ENCODE measurements at places on chromosomes 7 and 10. TPM values are rescaled to one million over a fixed set of nuclear protein-coding genes. Genes with fewer than 3 reads are reported as not detected.

DNA sequence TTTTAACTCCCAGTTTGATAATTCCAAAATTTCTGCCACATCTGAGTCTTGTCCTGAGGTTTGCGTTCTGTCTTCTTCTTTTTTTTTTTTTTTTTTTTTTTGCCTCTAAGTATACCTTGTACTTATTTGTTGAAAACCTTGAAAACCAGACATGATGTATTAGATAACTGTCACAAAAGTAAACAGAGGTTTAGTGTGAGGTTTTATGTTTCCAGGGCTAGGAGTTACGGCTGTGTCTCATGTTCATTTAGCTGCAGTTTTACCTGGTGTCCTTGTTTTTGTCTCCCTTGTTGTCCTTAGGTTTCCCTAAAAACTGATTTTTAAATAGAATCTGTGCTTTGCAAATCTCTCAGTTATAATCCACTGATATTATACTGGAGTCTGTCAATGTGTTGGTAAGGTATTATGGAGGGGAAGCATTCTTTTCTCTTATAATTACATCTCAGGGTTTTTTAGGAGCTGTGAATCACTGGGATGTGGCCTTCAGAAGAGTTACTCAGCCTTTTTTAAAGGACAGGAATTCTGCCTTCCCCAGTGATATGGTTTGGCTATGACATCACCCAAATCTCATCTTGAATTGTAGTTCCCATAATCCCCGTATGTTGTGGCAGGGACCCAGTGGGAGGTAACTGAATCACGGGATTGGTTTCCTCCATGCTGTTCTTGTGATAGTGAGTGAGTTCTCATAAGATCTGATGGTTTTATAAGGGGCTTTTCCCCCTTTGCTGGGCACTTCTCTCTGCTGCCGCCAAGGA is 95.0 kb downstream of the CDCA7L start:
- peak; percentile 40 for DNase-seq

- DNase-seq = no peak
Observed at GRCh38 chr10:12061124-12061523, 7.6 kb upstream of the DHTKD1 start.

DNA sequence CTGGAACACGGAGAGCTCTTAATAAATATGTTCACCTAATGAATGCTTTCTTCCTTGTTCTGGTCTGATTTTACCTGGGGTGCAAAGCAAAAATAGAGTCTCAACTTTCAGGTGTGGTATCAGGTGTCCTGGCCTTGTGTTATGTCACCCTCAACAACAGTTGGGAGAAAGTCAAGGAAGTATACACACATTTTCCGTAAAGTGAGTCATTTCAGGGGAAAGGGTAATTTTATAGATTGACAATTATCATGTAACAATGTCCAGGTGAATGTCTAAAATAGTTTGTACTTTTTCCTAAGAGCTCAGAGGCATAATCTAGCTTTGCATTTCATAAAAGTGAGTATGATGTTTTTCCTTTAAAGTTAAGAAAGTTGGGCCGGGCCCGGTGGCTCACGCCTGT is 287.4 kb downstream of the SKIDA1 start:
- no peak for DNase-seq

DNA sequence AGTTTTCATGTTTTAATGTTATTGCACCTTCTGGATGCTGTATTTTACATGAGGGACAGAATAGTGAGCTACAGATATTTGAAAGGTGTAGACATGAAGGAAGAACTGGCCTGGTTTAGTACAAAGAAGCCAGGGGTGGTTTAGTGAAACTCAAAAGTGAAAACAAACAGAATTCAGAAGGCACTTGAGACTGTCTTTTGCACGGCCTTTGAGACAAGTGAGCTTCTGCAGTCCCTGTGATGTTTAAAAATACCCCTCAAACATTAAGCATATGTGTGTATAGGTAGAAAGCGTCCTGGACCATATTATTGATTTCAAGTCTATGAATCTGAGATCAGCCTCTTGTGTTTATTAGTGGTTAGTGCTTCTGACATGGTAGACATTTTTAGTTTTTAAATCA is 118.9 kb downstream of the CDK14 start:
- no peak for DNase-seq

DNA sequence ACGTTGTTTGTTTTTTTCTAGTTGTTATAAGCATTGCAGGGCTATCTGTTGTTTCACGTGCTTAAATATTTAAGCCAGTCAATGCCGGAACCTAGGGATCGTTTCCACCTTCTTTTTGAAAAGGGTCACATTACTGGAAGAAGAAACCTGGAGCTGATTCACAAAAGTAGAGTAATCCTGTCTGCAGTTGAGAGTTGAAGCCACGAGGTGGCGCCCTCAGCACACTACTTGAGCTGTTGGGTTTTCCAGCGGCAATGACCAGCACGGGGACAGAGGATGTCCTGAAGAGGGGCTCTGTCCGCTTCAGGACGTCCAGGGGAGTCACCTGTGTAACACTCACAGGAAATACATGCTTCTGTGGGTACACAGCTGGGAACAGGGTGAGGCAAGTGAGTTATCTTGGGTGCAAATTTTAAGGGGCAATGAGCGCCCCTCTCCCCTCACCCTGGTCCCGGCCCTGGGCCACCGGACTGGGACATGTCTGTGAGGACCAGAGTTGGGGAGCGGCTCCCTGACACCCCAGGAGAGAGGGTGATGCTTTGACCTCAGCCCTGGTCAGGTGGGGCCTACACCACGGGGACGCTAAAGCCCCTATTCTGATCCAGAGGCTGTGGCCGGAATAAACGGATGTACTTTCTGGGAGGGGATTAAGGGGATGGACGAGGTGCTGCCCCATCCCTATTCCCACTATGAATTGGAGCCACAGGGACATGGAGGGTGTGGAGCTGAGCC is 26.3 kb upstream of the WDFY4 start:
- DNase-seq = no peak

GRCh38 chr10:87734987-87735827 is 75.5 kb downstream of the PAPSS2 start:
- DNase-seq = peak; percentile 26

DNA sequence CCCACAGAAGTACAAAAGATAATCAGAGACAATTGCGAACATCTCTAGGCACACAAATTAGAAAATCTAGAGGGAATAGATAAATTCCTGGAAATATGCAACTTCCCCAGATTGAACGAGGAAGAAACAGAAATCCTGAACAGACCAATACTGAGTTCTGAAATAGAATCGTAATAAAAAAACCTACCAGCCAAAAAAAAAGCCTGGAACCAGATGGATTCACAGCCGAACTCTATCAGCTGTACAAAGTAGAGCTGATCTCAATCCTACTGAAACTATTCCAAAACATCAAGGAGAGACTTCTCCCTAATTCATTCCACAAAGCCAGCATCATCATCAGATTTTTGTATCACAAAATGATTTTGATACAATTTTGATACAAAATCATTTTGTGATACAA is 206.4 kb downstream of the REEP3 start:
- no peak for DNase-seq

GRCh38 chr10:133459454-133460207 is 5.9 kb downstream of the SCART1 start:
- no peak for DNase-seq

DNA sequence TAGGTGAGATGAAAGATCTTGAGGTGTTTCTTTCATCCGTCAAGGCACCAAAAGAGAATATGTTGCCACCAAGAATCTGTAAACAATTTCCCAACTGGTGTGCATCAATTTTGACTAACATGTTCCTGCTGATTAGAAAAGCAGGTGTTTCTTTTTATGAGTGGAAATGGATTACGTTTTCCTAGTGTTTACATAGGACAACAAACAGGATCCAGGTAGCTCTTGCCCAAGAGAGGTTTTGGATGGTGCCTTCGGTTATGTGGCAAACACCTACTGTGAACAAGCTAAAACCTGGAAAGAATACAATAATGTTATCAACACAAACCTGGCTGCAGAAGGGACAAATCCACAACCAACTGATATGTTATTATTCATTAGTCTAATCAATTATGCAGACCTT is 53.6 kb upstream of the WNT16 start:
- DNase-seq = no peak

DNA sequence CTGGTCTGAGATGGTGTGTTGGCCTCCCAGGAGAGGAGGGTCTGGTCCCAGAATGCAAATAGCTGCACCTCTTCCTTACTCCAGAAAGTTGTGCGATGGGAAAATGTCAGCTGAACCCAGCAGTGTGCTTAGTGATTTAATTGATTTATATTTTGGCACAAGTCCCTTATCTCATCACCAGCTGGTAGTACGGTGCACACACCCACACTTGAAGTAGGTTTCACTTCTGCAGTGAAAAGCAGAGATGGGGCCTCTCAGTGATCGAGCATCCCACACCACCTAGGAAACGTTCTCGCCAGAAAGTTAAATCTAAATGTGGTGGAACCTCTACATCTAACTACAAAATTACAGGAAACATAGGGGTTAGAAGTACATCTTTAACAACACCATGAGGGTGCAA is 80.4 kb downstream of the UBE3C start:
- no peak for DNase-seq

DNA sequence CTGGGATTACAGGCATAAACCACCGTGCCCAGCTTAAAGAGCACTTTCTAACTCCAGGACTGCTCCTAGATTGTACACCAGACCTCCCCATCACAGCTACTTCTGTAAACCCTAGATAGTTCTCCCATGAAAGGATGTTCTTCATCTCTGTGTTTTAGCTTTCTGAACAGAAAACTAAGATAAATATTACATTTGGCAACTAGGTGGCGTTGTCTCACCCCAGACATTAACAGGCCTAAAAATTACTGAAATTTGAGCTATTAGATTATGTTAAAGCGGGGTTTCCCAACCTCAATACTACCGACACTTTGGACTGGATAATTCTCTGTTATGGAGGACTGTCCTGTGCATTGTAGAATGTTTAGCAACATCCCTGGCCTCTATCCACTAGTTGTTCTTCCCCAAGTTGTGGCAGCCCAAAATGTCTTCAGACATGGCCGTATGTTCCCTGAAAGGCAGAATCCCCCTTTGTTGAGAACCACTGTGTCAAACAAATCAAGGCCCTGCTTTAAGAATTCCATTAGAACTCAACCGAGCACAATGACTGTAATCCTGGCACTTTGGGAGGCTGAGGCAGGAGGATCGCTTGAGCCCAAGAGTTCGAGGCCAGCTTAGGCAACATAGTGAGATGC is 19.1 kb downstream of the ATOH7 start:
- peak; percentile 20 for DNase-seq

GRCh38 chr10:113336549-113337130 is 216.2 kb upstream of the HABP2 start:
- no peak for DNase-seq

GRCh38 chr7:51138123-51139085 is 178.2 kb downstream of the COBL start:
- no peak for DNase-seq

- DNase-seq = peak; percentile 20
Observed at GRCh38 chr10:14879124-14879927, 660 bp downstream of the SUV39H2 start.

DNA sequence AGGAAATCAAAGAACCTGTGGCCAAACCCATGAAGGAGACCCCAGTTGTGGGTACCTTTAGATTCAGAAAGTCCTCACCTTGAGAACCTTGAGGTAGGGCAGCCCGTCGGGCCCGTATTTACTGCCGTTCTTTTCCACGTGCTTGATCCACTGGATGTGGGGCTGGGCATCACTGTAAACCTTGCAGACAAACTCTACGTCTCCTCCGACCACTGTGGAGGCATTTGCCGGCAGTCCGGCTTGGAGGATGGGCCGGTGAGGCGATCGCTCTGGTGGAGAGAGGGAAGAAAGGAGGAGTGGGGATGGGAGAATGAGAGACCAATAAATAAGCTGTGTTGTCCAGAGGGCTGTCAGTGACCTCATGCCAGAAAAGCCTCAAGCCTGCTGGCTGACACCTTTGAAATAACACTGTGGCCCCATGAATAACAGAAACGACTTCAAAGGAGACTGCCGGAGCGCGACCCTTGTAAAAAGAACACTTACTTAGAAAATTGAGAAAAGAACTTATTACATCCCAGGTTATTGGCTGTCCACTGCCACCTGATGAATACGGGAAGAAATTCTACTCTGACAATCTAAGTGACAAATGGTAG is 78.2 kb downstream of the FGFR2 start:
- no peak for DNase-seq

- no peak for DNase-seq
Observed at GRCh38 chr7:55179931-55180682, 161.3 kb downstream of the EGFR start.

- no peak for DNase-seq
Observed at GRCh38 chr10:66748217-66748616, 177.6 kb upstream of the LRRTM3 start.

GRCh38 chr10:97255512-97256293 is 36.7 kb downstream of the ARHGAP19 start:
- DNase-seq = no peak

DNA sequence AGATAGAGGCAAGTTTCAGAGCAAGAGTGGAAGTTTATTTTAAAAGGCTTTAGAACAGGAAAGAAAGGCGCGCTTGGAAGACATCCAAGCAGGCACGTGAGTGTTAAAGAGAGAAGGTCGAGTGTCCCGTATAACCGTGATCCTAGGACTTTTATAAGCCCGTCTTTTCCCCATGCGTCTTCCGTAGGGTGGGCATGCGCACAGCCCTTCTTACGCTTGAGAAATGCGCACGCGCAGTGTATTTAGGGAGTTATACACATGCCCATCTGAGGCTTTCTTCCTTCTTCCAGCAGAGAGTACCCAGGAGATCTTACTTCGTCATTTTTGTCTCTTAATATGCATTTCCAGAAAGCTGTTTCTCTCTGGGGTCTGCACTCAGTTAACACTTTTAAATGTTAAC is 52.4 kb downstream of the CALD1 start:
- no peak for DNase-seq

The ASZ1 gene
- polyA plus RNA-seq = not detected

The RAB19 gene
- polyA plus RNA-seq = not detected

The ITGA8 gene
- polyA plus RNA-seq = not detected

The SFTPA1 gene
- not detected for polyA plus RNA-seq

The COL17A1 gene
- 1,615 TPM for polyA plus RNA-seq

The DNAJB12 gene
- 18.0 TPM for polyA plus RNA-seq

The PPP1R17 gene
- polyA plus RNA-seq = not detected

The AKR1C2 gene
- 10.0 TPM for polyA plus RNA-seq

The SOSTDC1 gene
- polyA plus RNA-seq = 0.03 TPM

The TRIM73 gene
- polyA plus RNA-seq = 0.66 TPM

The C10orf53 gene
- not detected for polyA plus RNA-seq
